ENCODE measurements at places on chromosomes 1 and 21. TPM values are rescaled to one million over a fixed set of nuclear protein-coding genes. Genes with fewer than 3 reads are reported as not detected.

The SYT11 gene
- 1.7 TPM for total RNA-seq

DNA sequence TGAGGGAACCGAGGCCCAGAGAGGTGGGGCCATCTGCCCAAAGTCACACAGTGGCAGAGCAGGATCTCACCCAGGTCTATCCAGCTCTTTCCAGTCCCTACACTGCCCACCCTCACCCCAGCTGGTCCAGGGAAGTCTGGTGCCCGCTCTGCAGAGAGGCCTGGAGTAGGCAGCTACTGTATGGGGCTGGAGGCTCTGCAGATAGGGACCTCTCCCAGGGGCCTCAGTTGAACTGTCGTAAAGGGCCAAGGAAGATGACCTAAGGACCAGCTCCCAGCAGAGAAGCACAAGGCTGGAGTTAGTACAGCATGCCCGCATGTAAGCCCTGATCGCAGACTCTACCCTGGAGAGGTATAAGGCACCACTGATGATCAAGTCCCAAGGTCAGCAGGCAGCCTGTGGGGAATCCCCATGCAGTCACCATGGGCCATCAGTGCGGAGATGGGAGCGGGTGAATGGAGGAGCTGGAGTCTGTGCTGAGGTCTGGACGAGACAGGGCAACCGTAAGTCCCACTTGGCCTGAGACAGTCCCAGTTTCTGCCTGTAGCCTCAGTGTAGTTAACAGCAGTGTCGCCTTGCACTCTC is 320.2 kb downstream of the MATN1 start:
- H3K4me1 ChIP-seq, result no peaks in the 10 kb centered on the region
- DNase-seq, result no peak
- no peaks in the 10 kb centered on the region for H3K36me3 ChIP-seq
- peaks cover 16% of the 10 kb centered on the region for H3K27me3 ChIP-seq
- H3K27ac ChIP-seq, result no peak overlapping the region

The ANKRD35 gene
- total RNA-seq, result 0.31 TPM

The TESK2 gene
- 9.5 TPM for total RNA-seq

DNA sequence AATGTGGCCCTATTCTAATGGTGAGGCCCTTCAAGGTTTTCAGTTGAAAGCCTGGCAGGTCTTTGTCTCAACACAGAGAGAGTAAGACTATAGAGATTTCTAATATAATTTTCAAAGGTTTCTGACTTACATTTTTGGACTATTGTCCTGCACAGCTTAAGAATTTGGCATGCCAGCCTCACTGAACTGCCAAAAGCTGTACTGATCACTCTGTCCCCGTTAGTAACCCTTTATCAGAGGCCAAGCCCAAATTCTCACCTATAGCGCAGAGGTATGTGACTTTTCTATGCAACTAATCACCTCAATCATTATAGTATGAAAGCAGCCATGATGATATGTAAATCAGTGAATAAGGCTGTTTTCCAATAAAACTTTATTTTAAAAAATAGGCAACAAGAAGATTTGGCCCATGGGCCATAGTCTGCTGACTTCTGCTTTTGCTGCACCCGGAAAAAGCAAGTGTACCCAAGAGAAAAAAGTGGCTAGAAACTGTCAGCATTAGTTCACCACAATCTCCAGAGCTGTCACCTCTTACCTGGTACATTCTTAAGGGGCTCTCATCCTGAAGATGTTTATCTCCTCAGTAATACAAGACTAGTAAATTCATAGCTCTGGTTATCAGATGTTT is 85.4 kb downstream of the PIGK start:
- no peaks in the 10 kb centered on the region for H3K36me3 ChIP-seq
- no peaks in the 10 kb centered on the region for H3K27me3 ChIP-seq
- H3K4me1 ChIP-seq, result no peaks in the 10 kb centered on the region
- H3K27ac ChIP-seq, result no peak overlapping the region
- no peak for DNase-seq
- H3K4me3 ChIP-seq, result no peak overlapping the region

DNA sequence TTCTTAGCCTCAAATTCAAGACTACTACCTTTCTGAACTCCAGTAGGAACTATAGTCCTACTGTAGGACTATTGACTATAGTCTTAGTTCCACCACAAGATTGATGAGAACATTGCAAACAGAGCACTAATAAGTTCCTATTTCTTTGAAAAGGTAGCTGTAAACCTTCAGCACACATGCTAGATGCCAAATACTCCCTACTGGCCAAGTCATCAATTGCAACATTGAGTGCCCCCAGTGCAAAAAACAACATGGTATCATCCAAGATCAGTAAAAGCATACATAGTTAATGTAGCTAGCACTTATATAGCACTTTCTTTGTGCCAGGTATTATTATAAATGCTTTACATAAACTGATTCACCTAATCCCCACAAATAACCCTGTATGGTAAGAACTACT is 99.8 kb downstream of the MRPL39 start:
- H3K4me3 ChIP-seq, result no peak overlapping the region
- DNase-seq, result no peak
- no peaks in the 10 kb centered on the region for H3K4me1 ChIP-seq

GRCh38 chr1:44013949-44014348 is 17.3 kb downstream of the SLC6A9 start:
- H3K4me1 ChIP-seq, result peaks cover 7% of the 10 kb centered on the region
- H3K27ac ChIP-seq, result no peak overlapping the region
- no peak overlapping the region for H3K4me3 ChIP-seq
- no peaks in the 10 kb centered on the region for H3K36me3 ChIP-seq
- no peaks in the 10 kb centered on the region for H3K27me3 ChIP-seq
- DNase-seq, result no peak

GRCh38 chr21:25838809-25839208 is 104.0 kb downstream of the GABPA start:
- DNase-seq, result no peak
- no peak overlapping the region for H3K4me3 ChIP-seq
- H3K4me1 ChIP-seq, result peaks cover 3% of the 10 kb centered on the region
- no peaks in the 10 kb centered on the region for H3K36me3 ChIP-seq

GRCh38 chr1:199405634-199406196 is 621.8 kb upstream of the NR5A2 start:
- DNase-seq, result no peak
- H3K27me3 ChIP-seq, result no peaks in the 10 kb centered on the region
- H3K27ac ChIP-seq, result no peak overlapping the region

- no peak overlapping the region for H3K27ac ChIP-seq
- peak overlapping the region; percentile 3 for H3K4me3 ChIP-seq
- H3K4me1 ChIP-seq, result peaks cover 2% of the 10 kb centered on the region
- H3K36me3 ChIP-seq, result no peaks in the 10 kb centered on the region
Measured at GRCh38 chr1:114154146-114154962, 685 bp upstream of the SYT6 start.

The PEX19 gene
- total RNA-seq, result 74.8 TPM

DNA sequence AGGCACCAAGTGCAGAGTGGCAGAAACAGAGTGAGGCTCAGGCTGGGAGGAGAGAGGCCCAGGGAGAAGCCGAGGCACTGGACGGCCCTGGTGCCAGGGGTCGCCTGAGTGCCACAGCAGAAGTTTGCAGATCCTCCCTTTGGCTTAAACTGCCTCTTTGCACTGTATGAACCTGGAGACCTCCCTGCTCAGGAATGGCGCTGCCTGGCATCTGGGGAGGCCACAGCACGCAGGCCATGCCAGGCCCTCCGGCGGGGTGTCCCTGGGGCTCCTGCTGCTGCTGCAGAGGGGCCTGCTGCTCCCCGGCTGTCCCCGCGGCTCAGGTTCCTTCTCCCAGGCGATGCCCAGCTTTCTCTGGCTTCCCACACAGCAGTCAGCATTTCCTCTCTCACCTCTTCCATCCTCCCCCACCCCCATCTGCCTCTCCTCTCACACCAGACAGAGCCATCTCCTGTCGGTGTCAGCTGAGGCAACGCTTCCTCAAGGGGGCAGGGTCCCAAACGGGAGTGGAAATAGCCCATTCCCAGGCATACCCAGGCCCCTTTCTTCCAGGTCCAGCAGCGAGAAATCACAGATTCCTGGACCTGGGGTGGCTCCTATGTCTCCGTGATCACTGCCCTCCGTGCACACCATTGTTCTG is 35.2 kb downstream of the SYT6 start:
- peaks cover 5% of the 10 kb centered on the region for H3K4me1 ChIP-seq
- peaks cover 34% of the 10 kb centered on the region for H3K27me3 ChIP-seq
- H3K4me3 ChIP-seq, result no peak overlapping the region

DNA sequence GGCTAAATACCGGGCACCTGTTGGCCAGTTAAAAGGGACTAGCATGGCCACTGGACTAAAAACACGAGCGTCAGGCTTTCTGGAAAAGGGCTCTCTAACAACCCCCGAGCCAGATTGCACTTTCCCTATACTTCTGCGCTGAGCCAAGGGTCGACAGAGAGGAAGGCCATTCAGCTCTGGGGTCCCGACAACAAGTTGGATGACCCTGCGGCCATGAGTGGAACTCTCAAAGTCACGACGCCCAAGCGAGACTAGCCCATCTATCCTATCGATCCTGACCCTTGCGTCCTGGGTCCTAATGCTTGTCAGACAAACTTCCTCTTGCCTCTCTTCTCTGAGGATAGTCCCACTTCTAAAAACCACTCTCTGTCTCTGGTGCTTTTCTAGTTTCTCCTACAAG is 99.9 kb upstream of the PRDX6 start:
- no peak overlapping the region for H3K4me3 ChIP-seq
- no peaks in the 10 kb centered on the region for H3K27me3 ChIP-seq
- no peak overlapping the region for H3K27ac ChIP-seq
- DNase-seq, result no peak

The LRRC38 gene
- total RNA-seq, result not detected

The OR6K3 gene
- not detected for total RNA-seq

DNA sequence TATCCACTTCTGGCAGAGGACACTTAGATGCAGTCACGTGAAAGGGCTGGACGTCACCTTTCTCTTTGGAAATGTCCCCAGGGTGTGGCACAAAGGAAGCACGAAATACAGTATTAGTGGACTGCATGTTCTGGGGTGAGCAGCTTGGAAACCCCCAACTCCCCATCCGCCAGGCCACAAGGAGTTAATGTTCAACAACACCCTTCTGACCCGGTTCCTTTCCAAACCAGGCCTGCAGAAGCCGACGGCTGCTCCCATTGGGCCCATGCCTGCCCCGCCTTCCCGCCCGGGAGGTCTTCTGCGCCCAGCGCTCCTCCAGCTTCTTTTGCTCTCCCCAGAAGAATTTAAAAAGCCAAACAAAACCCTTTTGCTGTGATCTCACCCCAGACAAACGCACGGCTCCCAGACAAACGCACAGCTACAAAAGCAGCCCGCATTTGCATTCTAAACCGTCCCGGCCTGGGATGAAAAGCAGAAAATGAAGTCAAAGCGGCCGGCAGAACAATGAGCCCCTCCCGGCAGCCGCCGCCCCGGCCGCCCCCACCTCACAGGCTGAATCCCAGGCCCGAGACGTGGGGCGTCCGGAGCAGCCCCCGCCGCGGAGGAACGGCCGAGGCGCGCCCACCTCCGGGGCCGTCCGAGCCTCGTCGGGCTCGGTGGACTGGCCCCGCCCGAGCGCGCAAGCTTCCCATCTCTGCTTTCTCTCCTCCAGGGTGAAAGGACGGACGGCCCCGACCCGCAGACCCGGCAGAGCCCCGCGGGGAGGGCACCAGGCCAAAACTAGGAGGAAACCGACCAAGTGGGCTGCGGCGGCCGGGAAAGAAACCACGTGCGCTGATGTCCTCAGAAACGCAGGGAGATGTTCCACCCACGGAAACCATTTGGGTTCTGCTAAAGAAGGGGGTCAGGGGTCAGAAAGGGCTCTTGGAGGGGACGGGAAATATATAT is 101.9 kb downstream of the PLPP3 start:
- H3K4me3 ChIP-seq, result peak overlapping the region; percentile 80
- H3K4me1 ChIP-seq, result peaks cover 7% of the 10 kb centered on the region
- no peaks in the 10 kb centered on the region for H3K36me3 ChIP-seq

- no peak overlapping the region for H3K4me3 ChIP-seq
- no peaks in the 10 kb centered on the region for H3K27me3 ChIP-seq
- H3K36me3 ChIP-seq, result no peaks in the 10 kb centered on the region
- DNase-seq, result no peak
- H3K4me1 ChIP-seq, result no peaks in the 10 kb centered on the region
Measured at GRCh38 chr21:14557413-14557812, 11.3 kb upstream of the SAMSN1 start.

DNA sequence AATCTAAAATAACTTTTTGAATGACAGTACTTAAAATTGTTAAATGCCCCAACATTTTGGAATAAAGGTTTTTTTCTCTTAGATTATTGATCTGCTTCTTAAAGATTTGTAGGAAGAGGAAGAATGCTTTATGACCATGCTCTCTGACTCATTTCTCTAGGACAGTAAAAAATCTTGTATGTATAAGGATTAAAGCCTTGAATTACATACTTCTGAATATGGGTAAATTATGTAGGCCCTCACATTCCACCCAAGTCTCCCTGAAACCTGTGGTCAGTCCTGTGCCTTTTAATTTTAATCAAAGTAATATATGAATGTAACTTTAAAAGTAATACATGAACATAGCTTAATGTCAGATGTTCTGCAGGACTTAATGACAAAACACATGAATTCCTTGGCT is 50.5 kb downstream of the ABCD3 start:
- no peak overlapping the region for H3K27ac ChIP-seq
- DNase-seq, result no peak
- H3K27me3 ChIP-seq, result no peaks in the 10 kb centered on the region
- H3K36me3 ChIP-seq, result peaks cover 21% of the 10 kb centered on the region

GRCh38 chr21:17921579-17922530 is 102.7 kb upstream of the C21orf91 start:
- H3K4me3 ChIP-seq, result no peak overlapping the region
- no peaks in the 10 kb centered on the region for H3K27me3 ChIP-seq
- peaks cover 10% of the 10 kb centered on the region for H3K36me3 ChIP-seq
- DNase-seq, result no peak
- peaks cover 25% of the 10 kb centered on the region for H3K4me1 ChIP-seq

GRCh38 chr1:56534130-56534651 is 45.2 kb downstream of the PLPP3 start:
- peaks cover 6% of the 10 kb centered on the region for H3K36me3 ChIP-seq
- no peaks in the 10 kb centered on the region for H3K27me3 ChIP-seq
- H3K27ac ChIP-seq, result no peak overlapping the region
- H3K4me3 ChIP-seq, result no peak overlapping the region

DNA sequence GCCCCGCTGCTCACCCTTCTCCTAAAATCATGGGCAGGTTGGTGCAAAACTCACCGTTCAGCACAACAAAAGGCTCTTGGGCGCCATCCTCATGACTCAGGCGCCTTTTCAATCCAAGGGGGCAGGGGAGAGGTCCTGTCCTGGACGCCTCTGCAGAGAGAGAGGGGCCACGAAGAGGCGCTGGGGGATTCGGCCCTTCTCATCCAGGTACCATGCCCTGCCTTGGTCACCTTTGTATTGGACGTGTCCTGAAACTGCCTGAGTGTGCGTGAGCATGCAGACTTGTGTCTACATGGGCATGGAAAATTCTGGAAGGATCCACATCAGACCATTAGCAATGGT is 53.5 kb downstream of the SLC37A1 start:
- no peak overlapping the region for H3K4me3 ChIP-seq
- H3K27me3 ChIP-seq, result no peaks in the 10 kb centered on the region
- peaks cover 39% of the 10 kb centered on the region for H3K36me3 ChIP-seq
- no peak overlapping the region for H3K27ac ChIP-seq

The PEAR1 gene
- 0.20 TPM for total RNA-seq

DNA sequence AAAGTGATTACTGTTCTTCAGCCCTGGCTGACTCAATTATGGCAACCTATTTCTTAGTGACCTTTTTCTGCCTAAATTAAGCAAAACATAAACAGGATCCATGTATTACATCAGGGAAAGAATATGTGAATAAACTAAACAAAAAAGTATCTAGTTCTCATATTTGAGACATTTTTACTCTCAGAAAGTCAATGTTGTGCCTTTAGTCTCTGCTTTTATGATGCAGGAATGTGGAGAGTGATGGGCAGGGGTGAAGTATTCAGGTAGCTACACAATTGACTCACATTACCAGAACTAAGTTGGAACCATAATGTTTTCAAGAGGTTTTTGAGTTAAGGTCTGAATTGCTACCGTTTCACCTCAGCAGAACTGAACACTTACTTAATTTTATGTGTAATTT is 462.7 kb upstream of the CXADR start:
- DNase-seq, result no peak
- no peak overlapping the region for H3K4me3 ChIP-seq
- no peak overlapping the region for H3K27ac ChIP-seq
- peaks cover 24% of the 10 kb centered on the region for H3K4me1 ChIP-seq

All from progenitor cell of endocrine pancreas (in vitro differentiated cells).